Stimulated activated CD8-positive, alpha-beta memory T cell treated with anti-CD3 and anti-CD28 coated beads, Interleukin-7, amount 100 ng/mL, for 24 hours (primary cell): ENCODE measurements at places on chromosomes 6 and 20.
A peak's percentile ranks its signal among the peaks of the same experiment; 100 is the strongest.

DNA sequence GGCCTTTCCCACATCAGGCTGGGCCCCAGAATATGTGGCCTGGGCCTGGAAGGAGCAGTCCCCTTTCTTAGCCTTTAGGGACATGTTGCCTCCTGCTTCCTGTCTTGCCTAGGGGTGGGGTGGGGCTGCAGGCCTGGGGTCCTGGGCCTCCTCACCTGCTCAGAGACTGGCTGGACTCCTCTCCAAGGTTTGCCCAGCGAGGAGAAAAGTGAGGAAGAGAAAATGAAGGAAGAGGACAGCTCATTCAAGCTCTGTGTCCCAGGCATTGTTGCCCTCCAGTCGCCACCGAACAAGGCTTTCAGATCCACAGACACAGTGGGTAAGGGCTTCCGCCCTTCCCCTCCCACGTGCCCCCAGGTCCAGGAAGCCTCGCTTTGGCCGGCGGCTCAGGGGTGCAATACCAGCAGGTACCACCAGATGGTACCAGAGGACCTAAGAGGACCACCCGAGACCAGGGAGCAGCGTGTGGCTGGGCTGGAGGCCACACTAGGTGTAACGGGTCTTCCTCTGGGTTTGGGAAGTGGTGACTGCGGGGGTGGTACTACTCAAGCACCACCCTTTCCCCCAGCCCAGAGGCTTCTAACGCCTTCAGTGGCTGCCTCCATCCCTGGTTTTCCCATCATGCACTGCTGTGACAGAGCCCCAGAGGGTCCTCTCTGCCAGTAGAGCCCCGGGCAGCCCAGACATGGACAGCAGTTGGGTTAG lies 5.5 kb upstream of the BAK1 start:
- DNase-seq: peak; percentile 86

DNA sequence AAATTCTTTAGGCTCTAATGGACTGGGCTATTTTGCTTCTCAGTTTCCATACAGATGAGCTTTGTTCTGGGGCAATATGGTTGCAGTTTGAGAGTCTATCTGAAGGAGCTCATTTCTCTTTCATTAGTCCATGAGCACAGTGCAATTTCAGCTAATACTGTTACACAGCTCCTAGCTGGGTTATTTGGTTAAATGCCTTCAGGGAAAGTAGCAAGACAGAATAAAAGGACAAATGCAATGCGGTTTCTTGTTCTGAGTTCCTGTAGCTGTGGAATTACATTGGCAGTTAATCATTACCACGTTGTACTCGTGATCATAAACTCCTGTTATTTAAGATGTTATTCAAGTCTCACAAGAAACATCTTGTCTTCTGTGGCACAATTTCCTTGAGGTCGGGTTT lies 127.7 kb downstream of the BFSP1 start:
- no peak for DNase-seq

DNA sequence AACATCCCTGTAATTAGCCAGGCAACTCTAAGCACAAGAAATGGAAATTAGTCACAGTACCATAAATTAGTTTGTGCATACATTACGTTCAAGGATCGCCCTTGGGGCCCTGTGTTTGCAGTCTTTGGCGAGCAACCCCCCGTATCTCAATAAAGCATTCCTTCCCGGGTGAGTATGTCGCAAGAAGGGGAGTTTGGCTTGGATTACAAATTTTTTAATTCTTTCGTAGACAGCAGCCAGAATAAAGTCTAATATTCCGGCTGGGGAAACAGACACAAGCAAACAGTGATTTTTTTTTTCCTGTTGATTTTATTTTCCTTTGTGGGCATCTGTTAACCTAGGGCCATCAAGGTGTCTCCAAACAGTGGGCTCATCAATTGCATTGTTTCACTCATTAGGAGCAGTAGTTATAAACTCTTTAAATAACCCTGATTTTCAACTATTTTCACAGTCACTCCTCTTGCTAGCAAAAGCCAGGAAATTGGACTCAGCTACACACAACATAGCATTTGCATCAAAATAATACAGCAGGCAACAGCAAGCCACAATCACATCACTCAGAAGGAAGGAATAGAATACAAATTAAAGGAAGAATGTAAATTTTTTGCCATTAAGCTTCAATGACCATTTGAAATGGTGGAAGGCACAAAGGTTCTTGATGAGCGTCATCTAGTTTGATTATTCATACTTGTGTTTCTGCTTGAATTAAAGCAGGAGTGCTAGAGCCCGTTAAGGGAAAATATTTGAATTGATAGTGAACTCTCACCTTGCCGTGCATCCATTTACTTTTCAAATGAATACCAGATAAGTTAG lies 85.3 kb downstream of the LINC00237 start:
- no peak for DNase-seq

- DNase-seq: no peak
Observed at GRCh38 chr6:108118810-108119768, 44.5 kb upstream of the OSTM1 start.

- DNase-seq: no peak
Observed at GRCh38 chr20:23163562-23163961, 77.4 kb upstream of the CD93 start.

- no peak for DNase-seq
Observed at GRCh38 chr20:59993736-59994430, 35.7 kb downstream of the CDH26 start.

DNA sequence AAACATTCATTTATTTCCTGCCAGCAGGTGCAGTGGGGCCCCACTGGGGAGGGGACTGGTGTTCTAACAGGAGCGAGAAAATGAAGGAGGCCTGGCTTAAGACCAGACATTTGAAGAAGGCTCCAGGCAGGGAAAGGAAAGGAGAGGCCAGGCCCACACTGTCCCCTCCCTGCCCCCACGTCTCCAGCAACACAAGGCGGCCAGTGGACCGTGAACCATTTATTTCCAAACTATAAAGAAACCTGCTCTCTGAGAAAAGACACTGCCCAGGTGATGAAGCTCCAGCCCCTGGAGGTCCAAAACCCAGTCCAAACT lies 41.4 kb upstream of the CDH22 start:
- no peak for DNase-seq

DNA sequence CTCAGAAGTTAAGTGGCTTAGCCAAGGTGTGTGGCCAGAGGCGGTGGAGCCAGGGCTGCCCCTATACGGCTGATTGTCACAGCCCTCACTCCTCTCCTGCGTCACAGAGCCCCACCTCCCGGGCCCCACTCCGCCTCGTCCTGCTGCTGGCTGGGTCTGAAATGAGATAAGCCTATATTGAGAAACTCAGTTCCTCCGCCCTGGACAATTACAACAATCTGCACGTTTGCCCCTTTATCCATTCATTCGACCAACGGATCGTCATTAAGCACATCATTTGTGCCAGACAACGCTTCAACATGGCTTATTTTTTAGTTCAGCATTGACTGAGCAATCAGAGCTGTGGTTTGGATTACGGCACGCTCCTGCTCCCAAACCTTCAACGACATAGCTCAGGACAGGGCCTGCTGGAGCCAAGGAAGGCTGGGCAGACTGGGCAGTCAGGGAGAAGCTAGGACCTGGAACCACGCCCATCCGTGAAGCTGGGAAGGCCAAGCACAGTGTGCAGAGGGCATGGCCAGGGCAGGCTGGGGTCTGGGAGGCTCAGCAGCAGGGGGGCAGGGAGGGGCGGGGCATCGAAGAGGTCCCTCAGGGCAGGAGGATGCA lies 16.6 kb upstream of the EZR start:
- DNase-seq: no peak

- no peak for DNase-seq
Observed at GRCh38 chr6:27452496-27452897, 20.4 kb downstream of the ZNF184 start.

GRCh38 chr20:58136149-58136484 lies 92.3 kb downstream of the ANKRD60 start:
- no peak for DNase-seq
